ENCODE measurements at places on chromosomes 3 and 15.
A peak's percentile ranks its signal among the peaks of the same experiment; 100 is the strongest.

DNA sequence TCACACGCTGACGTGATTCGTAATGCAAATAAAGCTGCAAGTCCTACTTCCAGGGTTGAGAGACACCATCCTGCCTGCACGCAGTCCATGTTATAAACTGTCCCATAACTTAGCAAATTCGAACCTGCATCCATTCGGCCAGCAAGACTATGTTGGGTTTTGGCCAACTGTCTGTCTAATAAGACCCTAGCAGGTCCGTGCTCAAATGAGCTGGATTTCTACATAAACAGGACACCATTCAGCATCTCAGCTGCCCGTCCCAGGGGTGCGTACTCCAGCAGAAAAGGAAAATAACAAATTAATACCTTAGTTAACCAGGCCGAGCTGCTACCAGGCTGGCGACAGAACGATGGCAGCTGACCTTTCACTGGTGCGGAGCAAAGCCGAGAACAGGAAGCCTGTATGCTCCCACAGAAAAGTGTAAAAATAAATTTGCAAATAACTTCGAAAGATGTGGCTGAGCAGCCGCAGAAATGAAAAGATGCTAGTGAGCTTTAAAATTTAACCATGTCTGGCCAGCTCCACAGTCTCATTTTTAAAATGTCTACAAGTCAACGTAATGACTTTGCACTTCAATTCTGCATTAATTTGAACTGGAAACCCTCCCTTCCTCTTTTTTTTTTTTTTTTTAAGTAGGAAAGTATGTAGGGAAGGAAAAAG lies 97.1 kb upstream of the SNRPA1 start:
- no peaks in the 10 kb centered on the region for H3K36me3 ChIP-seq
- DNase-seq: no peak
- H3K4me3 ChIP-seq: no peak overlapping the region
- H3K4me1 ChIP-seq: peaks cover 20% of the 10 kb centered on the region
- no peaks in the 10 kb centered on the region for H3K27me3 ChIP-seq

DNA sequence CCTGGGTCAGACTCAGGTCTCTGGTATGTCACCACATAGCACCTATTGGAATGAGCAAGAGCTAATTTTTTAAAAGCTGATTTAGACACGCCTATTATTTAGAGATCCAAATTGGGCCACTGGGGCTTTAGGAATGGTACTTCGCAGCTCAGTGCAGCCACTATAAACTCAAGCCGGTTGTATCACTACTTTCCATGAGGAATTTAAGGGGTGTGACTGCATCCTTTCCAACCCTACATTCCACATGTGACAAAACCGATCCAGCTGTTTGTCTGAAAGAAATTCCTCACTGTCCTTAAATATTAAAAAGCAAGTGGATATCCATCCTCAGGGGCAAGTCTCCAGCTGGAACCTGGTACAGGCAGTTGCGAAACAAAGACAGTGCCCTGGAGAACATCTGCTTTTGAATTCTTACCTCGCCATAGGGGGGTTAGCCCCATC lies 12.8 kb downstream of the VGLL3 start:
- H3K27ac ChIP-seq: no peak overlapping the region
- H3K4me3 ChIP-seq: no peak overlapping the region
- no peaks in the 10 kb centered on the region for H3K27me3 ChIP-seq

GRCh38 chr15:56244811-56245576 lies 1.3 kb upstream of the RFX7 start:
- peak; percentile 13 for DNase-seq
- peaks cover 13% of the 10 kb centered on the region for H3K4me1 ChIP-seq
- H3K36me3 ChIP-seq: no peaks in the 10 kb centered on the region
- peak overlapping the region; percentile 95 for H3K4me3 ChIP-seq
- peak overlapping the region; percentile 94 for H3K27ac ChIP-seq

DNA sequence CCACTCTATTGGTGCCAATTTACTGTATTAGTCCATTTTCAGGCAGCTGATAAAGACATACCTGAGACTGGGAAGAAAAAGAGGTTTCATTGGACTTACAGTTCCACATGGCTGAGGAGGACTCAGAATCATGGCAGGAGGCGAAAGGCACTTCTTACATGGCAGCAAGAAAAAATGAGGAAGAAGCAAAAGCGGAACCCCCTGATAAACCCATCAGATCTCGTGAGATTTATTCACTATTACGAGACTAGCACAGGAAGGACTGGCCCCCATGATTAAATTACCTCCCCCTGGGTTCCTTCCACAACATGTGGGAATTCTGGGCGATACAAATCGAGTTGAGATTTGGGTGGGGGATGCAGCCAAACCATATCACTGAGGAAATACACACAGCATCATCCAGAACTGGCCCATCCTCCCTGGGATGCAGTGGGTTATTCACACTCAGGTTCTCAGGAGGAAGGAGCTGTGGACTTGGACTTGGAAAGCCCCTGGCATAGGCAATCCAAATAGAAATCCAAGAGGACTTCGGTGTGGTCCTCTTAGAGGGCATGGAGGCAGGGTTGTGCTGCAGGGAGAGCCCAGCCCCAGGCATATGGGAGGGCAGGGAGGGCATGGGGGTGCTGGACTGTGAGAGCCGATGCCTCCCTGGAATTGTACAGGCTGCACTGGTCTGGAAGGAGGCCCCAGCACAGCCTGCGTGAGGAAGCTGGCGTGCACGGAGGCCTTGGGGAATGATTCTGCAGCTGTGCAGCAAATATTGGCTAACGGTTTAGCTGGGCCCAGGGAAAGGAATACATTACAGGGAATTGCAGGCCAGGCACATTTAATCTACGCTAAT lies 62.9 kb downstream of the EFCAB12 start:
- peak; percentile 44 for DNase-seq
- peak overlapping the region; percentile 86 for H3K27ac ChIP-seq
- peaks cover 5% of the 10 kb centered on the region for H3K27me3 ChIP-seq
- H3K4me1 ChIP-seq: peaks cover 8% of the 10 kb centered on the region
- peak overlapping the region; percentile 54 for H3K4me3 ChIP-seq

DNA sequence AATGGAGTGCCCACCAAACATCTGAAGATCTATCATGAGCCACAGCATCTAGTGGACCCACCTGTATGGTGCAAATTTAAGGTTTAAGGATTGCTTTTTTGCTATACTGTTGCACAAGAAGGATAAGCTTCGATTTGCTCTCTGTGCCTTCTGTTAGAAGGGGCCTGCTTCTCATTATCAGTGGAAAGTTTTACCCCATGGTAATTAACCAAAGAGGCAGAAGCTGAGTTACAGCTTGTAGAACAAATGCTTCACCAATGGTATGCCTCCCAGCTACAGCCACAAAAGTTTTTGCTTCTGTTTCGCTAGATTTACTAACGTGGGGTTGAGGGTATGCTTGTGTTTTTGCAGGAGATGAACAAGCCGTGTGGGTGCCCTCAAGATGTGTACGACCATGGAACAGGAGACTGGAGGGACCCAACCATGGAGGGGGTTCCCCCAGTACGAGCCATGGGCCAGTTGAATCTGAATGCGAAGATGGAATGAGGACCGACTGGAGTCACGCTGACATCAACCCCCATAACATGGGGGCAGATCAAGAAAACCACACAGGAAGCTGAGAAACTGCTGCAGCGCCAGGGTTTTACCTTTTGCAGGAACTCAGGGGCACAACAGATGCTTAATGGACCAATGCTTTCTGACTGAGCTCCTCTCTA lies 43.5 kb downstream of the ACAD9 start:
- H3K4me1 ChIP-seq: no peaks in the 10 kb centered on the region
- peaks cover 61% of the 10 kb centered on the region for H3K36me3 ChIP-seq
- no peak for DNase-seq
- peaks cover 7% of the 10 kb centered on the region for H3K27me3 ChIP-seq
- H3K4me3 ChIP-seq: no peak overlapping the region
- H3K27ac ChIP-seq: no peak overlapping the region

DNA sequence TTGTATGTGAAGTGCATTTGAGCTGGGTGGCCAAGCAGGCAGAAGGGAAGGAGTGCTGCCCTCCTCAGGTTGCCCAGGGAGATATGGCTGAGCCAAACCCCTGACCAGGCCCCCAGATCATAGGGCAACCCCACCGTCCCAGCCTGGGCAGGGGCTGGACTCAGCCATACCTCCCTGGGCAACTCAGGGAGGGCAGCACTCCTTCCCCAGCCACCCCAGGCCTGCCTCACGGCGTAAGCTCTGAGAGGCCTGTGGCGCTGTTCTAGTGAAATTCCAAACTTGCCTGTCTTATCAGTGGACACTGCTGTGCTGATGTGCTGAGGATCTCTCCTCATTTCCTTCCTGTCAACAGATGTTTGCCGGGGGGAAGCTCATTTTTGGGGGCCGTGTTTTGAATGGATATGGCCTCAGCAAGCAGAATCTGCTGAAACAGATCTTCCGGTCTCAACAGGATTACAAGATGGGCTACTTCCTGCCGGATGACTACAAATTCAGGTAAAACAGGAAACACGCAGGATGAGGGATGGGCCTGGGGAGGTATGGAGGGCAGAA lies 57.6 kb upstream of the FGD5 start:
- no peaks in the 10 kb centered on the region for H3K36me3 ChIP-seq
- H3K4me1 ChIP-seq: no peaks in the 10 kb centered on the region
- DNase-seq: no peak
- no peak overlapping the region for H3K27ac ChIP-seq

- DNase-seq: no peak
- H3K27ac ChIP-seq: no peak overlapping the region
- peaks cover 11% of the 10 kb centered on the region for H3K4me1 ChIP-seq
- H3K4me3 ChIP-seq: no peak overlapping the region
Measured at GRCh38 chr15:74869372-74869725, 3.8 kb downstream of the SCAMP2 start.

- no peaks in the 10 kb centered on the region for H3K36me3 ChIP-seq
- DNase-seq: peak; percentile 25
- no peak overlapping the region for H3K4me3 ChIP-seq
Measured at GRCh38 chr3:115040673-115041286, 106.3 kb downstream of the ZBTB20 start.

DNA sequence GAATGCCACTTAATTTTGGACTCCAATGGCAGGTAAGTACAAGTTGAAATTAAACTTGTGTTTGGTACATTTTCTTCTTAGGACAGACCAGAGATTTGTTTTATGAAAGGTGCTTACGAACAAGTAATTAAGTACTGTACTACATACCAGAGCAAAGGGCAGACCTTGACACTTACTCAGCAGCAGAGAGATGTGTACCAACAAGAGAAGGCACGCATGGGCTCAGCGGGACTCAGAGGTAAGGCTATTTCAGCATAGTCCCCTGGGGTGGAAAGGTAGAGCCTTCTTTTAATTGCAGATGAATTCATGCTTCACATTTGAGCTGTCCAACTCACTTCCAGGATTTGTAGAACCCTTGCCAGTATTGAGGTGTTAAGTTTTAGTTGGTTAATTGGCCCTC lies 51.4 kb downstream of the ASTE1 start:
- H3K36me3 ChIP-seq: no peaks in the 10 kb centered on the region
- H3K27ac ChIP-seq: no peak overlapping the region
- H3K4me1 ChIP-seq: peaks cover 3% of the 10 kb centered on the region
- H3K27me3 ChIP-seq: no peaks in the 10 kb centered on the region

Measured in glutamatergic neuron (in vitro differentiated cells).